ENCODE measurements at places on chromosomes 5 and 9.

DNA sequence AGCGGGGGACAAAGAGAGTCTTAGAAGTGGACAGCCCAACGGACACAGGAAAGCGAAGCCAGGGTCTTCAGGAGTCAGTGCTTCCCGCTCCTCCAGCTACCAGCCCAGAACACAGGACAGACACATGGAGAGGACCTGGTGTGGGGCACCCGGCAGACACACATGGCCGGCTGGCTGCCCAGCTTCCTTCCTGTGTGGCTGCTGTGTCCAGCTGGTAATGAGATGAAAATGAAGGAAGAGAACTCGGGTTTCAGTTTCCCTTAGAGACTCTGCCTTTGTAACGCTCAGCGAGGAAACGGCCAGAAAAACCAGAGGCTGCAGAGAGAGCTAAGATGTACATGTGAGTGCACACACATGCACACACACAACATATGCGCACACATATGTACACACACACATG, 87.5 kb downstream of the SECISBP2 start:
- no peak for DNase-seq
- no peaks in the 10 kb centered on the region for H3K27me3 ChIP-seq
- no peak overlapping the region for H3K4me3 ChIP-seq
- H3K4me1 ChIP-seq: peaks cover 54% of the 10 kb centered on the region
- no peak overlapping the region for H3K27ac ChIP-seq

- H3K36me3 ChIP-seq: no peaks in the 10 kb centered on the region
- no peaks in the 10 kb centered on the region for H3K4me1 ChIP-seq
- no peak overlapping the region for H3K4me3 ChIP-seq
- DNase-seq: no peak
These were observed 99.5 kb upstream of the FBXL17 start for GRCh38 chr5:108481355-108481931.

GRCh38 chr5:135709208-135709575, 125.3 kb upstream of the SLC25A48 start:
- no peaks in the 10 kb centered on the region for H3K4me1 ChIP-seq
- H3K27ac ChIP-seq: no peak overlapping the region
- no peaks in the 10 kb centered on the region for H3K27me3 ChIP-seq
- H3K36me3 ChIP-seq: no peaks in the 10 kb centered on the region

DNA sequence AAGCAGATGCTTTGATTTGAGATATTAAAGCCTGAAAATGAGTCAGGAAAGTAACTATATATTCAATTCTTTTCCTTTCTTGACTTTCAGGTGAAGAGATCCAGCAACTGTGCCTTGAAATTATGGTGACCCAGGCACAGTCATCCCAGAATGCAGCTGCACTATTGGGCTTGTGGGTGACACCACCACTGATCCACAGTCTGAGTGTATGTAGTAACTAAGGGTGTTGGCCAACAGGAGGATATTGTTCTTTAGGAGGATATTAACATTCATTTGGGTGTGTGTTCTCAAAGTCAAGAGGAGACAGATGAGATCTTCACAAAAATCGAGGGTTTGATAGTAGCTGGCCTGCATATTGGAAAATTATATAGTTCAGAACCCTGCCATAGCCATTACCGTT, 53.2 kb downstream of the HACD4 start:
- no peaks in the 10 kb centered on the region for H3K36me3 ChIP-seq
- H3K4me3 ChIP-seq: no peak overlapping the region
- H3K27me3 ChIP-seq: no peaks in the 10 kb centered on the region
- no peaks in the 10 kb centered on the region for H3K4me1 ChIP-seq

- no peaks in the 10 kb centered on the region for H3K27me3 ChIP-seq
- no peak overlapping the region for H3K27ac ChIP-seq
- no peak for DNase-seq
- no peak overlapping the region for H3K4me3 ChIP-seq
These were observed 26.8 kb downstream of the ACTBL2 start for GRCh38 chr5:57455511-57456455.

DNA sequence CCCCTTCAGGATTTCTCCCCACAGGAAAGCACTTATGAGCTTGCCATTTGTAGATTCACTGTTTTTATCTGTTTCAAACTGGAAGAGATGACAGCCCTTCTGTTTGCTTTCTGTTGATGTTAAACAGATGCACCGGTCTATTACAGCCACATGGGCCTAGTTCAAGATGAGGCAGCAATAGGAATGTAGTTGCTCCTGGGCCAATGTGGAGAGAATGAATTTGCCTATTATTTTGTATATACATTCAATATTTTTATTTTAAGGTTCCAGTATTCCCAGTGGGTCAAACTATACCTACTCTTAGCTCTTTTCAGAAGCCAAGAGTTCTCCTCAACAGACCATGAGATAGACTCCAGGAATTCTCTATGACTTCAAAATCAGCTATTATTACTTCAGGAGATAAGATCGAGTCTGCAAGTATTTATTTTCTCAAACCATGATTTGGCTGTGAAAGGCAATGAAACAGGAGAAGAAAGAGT, 461.6 kb downstream of the RASEF start:
- no peak overlapping the region for H3K4me3 ChIP-seq
- DNase-seq: no peak
- no peak overlapping the region for H3K27ac ChIP-seq

- H3K36me3 ChIP-seq: no peaks in the 10 kb centered on the region
- no peak overlapping the region for H3K27ac ChIP-seq
- no peaks in the 10 kb centered on the region for H3K27me3 ChIP-seq
- H3K4me1 ChIP-seq: no peaks in the 10 kb centered on the region
These were observed 15.7 kb upstream of the TSSK1B start for GRCh38 chr5:113450462-113450861.

DNA sequence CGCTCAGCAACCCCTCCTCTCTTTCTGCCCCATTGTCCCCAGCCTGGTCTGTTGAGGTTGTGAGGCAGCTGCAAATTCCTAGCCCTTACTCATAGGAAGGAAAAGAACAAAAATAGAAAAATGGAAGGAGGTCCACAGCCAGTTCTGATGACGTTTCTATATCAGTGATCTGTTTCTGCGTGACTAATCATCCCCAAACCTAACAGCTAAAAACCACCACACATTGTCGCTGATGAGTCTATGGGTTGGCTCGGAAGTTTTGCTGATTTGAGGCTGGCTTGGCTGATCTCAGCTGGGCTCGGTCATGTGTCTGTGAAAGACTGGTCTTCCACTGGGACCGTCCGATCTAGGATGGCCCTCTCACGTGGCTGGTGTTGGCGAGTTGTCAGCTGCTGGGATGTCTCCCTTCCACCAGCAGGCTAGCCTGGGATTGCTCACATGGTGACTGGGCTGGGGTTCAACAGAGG, 200.6 kb upstream of the ZNF618 start:
- H3K27ac ChIP-seq: no peak overlapping the region
- no peak overlapping the region for H3K4me3 ChIP-seq
- DNase-seq: no peak
- no peaks in the 10 kb centered on the region for H3K4me1 ChIP-seq

DNA sequence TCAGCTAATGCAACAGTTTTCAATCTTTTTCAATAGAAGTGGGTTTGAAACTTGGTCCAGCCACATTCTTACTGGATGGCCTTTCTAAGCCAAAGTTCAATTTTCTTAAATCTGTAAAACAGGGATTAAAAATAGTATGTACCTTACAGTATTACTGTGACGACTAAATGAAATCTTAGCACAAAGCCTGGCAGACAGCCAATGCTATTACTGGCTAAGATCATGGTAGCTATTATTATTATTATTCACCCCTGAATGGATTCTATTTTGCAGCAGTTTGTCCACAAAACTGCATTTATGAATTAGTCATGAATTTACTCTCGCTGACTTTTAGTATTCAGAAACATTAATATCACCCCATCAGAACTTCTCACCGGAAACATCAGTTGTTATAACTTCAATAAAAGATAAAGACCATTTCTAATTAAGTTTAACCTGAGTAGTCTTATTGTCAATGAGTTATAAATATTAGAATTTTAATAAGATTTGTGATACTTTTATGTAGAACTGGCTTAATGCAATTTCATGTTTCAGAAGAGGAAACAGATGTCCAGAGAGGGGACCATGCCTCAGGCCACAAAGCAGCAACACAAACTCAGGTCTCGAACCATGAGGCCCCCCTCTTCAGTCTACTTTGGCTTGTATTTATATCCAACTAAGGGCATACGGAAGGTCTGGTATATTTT, 468.2 kb downstream of the ARHGEF28 start:
- no peak overlapping the region for H3K4me3 ChIP-seq
- H3K27ac ChIP-seq: no peak overlapping the region
- H3K4me1 ChIP-seq: no peaks in the 10 kb centered on the region
- H3K36me3 ChIP-seq: no peaks in the 10 kb centered on the region
- DNase-seq: no peak

GRCh38 chr5:100828071-100828897, 74.8 kb downstream of the ST8SIA4 start:
- peaks cover 10% of the 10 kb centered on the region for H3K4me1 ChIP-seq
- H3K4me3 ChIP-seq: no peak overlapping the region
- no peaks in the 10 kb centered on the region for H3K27me3 ChIP-seq
- DNase-seq: no peak
- H3K27ac ChIP-seq: no peak overlapping the region

DNA sequence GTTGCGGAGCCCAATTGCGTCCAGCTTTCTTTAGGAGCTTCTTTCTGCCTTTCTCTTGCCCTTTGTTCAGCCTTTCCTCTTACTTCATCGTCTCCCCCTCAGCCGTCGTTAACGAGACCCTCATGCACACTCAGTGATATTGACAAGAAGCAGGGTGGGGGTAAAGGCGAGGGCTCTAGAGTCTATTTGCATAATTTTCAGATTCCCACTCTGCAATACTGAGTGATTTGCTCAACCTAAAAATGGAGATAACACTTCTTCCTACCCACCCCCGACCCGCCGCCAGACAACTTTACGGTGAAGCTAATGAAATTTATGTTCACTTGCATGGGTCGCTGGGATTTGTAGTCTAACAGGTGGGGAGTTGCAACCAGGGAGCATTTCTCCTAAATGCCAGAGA, 1.3 kb upstream of the TBC1D2 start:
- H3K27me3 ChIP-seq: no peaks in the 10 kb centered on the region
- peaks cover 22% of the 10 kb centered on the region for H3K4me1 ChIP-seq
- H3K4me3 ChIP-seq: peak overlapping the region; percentile 99
- no peaks in the 10 kb centered on the region for H3K36me3 ChIP-seq
- H3K27ac ChIP-seq: peak overlapping the region; percentile 91

GRCh38 chr9:72925891-72926290, 27.0 kb downstream of the ALDH1A1 start:
- H3K27ac ChIP-seq: no peak overlapping the region
- H3K4me3 ChIP-seq: no peak overlapping the region
- H3K36me3 ChIP-seq: no peaks in the 10 kb centered on the region
- H3K4me1 ChIP-seq: no peaks in the 10 kb centered on the region
- H3K27me3 ChIP-seq: no peaks in the 10 kb centered on the region

- H3K36me3 ChIP-seq: no peaks in the 10 kb centered on the region
- no peaks in the 10 kb centered on the region for H3K4me1 ChIP-seq
- H3K4me3 ChIP-seq: no peak overlapping the region
- no peaks in the 10 kb centered on the region for H3K27me3 ChIP-seq
These were observed 195.0 kb upstream of the TBC1D2 start for GRCh38 chr9:98450496-98450895.

GRCh38 chr5:161411156-161411555, 135.4 kb downstream of the GABRB2 start:
- no peaks in the 10 kb centered on the region for H3K36me3 ChIP-seq
- H3K27me3 ChIP-seq: no peaks in the 10 kb centered on the region
- H3K27ac ChIP-seq: no peak overlapping the region
- no peaks in the 10 kb centered on the region for H3K4me1 ChIP-seq
- no peak overlapping the region for H3K4me3 ChIP-seq

DNA sequence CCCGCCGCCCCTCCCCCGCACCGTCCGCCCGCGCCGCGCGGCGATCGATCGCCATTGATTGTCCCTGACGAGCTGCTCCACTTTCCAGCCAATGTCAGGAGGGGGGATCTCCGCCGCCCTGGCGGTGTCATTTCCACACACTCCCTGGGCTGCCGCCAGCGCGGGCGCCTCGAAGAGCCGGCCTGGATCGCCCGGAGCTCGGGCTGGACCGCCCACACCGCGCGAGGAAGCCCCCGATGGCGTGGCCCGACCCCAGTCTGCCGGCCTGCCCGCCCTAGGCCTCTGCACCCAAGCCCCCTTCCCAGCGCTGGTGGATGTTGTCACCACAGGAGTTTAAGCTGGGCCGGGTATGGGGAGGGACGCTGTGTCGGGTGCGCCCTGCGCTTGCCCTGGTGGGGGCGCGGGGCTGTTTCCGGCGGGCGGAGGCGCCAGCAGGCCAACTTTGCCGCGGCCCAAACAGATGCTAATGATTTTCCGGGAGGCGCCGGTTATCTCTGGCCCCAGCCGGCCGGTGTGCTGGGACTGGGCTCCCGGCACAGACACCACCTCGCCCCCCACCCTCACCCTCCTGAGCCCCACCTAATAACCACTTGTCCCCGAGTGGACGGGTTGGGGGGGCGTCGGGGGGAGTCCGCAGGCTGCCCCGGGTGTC, 10.6 kb upstream of the CXXC5 start:
- H3K36me3 ChIP-seq: no peaks in the 10 kb centered on the region
- DNase-seq: peak; percentile 80
- H3K27me3 ChIP-seq: no peaks in the 10 kb centered on the region

GRCh38 chr5:173547579-173547978, 68.9 kb downstream of the BOD1 start:
- no peaks in the 10 kb centered on the region for H3K36me3 ChIP-seq
- no peaks in the 10 kb centered on the region for H3K27me3 ChIP-seq
- no peaks in the 10 kb centered on the region for H3K4me1 ChIP-seq
- no peak for DNase-seq

- no peaks in the 10 kb centered on the region for H3K4me1 ChIP-seq
- H3K27ac ChIP-seq: no peak overlapping the region
These were observed 165.3 kb downstream of the NFIB start for GRCh38 chr9:14148501-14149103.

All from CD8-positive, alpha-beta memory T cell (primary cell).